ENCODE measurements at places on chromosomes 1 and 21.

- no peak for DNase-seq
Observed at GRCh38 chr1:47843059-47843458, 154.1 kb downstream of the TRABD2B start.

- no peak for DNase-seq
Observed at GRCh38 chr21:38798481-38798882, 7.2 kb upstream of the ETS2 start.

DNA sequence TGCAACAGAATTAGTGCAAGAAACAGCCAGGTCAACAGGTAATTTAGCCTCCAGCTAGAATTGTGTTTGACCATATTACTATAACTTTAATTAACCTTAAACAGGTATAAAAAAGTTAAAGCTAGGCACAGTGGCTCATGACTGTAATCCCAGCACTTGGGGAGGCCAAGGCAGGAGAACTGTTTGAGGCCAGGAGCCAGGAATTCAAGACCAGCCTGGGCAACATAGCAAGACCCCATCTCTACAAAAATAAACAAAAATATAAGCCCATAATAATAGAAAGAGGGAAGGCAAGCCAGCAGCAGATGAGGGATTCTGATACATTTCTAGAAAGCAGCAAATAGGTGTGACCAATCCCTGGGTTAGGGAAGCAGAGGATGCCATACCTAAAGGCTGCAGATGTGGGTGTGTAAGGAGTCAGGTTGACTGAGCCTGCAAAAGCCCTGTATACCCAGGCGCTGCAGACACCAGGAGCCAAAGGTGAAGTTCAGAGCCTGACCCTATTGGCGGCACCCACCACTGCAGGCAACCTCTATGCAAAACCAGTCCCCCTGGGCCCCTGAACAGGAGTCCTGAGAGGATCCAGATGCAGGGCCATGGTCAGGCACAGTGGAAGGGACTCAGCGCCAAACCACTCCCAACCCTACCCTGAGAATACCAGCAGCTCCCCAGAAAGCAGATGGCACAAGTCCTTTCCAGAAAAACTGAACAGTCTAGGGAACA, 19.3 kb upstream of the LSS start:
- no peak for DNase-seq

DNA sequence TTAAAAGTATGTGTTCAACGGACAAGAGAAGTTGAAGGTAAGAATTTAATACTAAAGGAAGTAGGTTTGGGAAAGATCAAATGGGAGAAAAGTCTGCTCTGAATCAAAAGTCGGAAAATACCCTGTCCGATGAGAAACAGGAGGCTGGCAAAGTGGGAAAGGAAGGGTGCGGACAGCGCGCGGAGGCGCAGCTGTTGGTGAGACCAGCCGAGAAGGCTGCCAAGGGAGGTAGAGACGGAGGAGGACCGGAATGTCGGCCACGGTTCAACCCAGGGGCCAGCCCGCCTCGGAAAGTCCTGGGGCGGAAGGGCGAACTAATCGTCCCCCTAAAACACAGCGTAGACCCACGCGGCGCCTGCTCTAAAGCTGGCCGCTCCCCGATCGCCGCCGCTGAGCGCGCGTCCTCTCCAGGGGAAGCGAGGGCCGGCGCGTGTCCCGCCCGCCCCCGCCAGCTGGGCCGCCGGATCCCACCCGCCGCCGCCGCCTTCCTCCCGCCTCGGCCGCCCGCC, 639 bp upstream of the SPATA1 start:
- no peak for DNase-seq

DNA sequence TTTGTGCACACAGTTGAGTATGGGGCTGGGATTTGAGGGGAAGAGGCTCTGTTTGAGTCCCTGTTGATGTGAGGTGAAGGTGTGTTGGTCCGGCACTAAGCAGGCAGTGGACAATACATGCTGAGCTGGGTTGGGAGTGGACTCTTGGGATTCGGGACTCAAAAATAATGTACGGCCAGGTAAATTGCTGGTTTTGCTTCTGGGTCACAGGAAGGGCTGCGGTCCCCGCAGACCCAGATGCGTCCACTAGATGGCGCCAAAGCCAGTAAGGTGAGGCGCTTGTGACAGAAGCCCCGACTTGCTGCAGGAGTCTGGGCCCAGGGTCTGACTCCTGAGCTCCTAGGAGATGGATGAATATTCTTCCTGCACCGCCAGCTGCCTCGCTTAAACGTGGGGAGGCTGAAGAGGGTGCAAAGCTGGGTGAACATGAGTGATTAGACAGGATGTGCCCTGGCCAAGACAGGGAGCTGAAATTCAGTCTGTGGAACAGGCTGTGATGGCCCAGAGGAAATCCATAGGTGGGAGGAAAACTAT, 61.4 kb downstream of the ACBD3 start:
- peak; percentile 78 for DNase-seq

- DNase-seq = no peak
Observed at GRCh38 chr1:21124846-21125245, 51.9 kb downstream of the EIF4G3 start.

DNA sequence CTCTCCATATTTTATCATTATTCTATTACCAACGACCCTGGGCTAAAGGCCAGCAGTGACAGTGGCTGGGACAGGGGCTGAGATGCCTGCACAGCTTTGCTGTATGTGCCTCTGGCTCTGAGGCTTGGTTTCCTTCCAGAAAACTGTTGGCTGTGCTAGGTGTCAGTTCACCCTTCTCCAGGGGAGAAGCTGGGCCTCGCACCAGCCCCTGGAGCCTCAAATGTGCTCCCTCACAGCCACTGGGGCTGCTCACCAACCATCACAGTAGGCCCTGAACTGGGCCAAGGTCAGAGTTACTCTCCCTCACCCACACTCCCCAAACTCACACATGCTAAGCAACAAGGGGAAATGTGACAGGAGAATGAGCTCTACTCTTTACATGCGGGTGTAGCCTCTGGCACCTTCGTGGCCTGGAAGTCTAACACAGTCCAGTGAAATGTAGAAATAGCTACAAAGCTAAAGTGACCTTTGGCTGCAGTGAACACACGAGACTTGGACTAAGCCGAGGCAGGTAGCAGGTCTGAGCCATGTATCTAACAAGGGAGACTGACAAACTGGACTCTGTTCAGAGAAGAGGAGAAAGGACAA, 4.7 kb upstream of the CD160 start:
- no peak for DNase-seq

GRCh38 chr1:167441222-167441621, 77.1 kb downstream of the CD247 start:
- DNase-seq = no peak

DNA sequence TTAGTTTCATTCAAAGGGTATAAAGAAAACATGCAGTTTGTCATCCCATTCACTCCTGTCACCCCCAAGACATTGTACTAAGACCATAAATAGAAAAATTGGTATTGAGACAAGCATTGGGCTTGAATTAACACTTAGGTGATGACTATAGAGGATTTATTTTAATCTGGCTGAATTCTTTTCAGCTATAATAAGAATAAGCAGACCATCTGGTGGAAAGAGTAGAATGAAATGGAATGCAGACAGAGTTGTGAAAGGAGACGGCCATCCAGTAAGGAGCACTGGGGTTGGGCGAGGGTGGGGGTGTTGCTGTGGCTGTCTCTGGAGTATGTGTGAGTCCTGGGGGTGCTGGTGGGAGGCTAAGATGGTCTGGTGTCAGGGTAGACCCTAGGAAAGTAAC, 125.0 kb upstream of the IVNS1ABP start:
- no peak for DNase-seq

DNA sequence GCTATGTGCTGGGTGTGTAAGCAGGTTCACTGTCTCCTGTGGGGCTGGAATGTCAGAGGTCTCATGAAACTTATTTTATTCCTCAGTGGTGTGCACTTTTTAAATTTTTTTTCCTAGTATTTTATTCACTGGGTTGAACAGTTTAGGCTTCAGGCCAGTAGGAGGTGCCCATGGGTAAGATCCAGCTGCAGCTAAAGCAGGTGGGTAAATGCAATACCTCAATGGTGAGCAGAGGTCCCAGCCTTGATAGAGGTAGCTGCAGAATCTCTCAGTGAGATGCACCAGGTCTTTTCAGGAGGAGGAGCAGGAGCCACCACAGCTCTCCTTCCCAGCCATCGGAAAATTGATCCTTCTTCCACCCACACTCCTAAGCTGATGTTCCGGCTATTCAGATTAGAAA, 12.6 kb upstream of the OR6N2 start:
- DNase-seq = no peak

DNA sequence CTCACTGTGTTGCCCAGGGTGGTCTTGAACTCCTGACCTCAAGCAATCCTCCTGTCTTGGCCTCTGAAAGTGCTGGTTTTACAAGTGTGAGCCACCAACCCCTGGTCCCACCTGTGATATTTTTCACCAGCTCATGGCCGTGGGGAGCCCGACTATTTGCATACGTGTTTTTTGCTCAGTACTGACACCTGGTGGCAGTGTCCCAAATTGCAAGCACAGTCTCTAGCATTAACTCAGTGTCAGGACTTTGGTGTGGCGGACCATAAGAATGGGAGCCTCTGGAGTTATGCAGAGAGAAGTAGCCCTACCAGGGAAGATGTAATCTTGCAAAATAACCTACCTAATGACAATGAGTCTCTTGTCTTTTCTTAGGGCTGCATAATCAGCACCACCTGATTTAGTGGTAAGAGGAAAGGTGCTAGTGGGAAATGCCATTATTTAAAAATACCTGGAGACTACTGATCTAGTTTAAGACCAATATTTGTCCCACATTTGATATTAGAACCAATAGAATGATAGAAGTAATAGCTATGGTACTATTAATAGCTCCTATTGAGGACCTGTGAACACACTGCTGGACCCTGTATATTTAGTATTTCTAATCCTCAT, 305.4 kb downstream of the DISC1 start:
- no peak for DNase-seq

- DNase-seq = no peak
Observed at GRCh38 chr21:15932726-15933125, 202.9 kb downstream of the USP25 start.

DNA sequence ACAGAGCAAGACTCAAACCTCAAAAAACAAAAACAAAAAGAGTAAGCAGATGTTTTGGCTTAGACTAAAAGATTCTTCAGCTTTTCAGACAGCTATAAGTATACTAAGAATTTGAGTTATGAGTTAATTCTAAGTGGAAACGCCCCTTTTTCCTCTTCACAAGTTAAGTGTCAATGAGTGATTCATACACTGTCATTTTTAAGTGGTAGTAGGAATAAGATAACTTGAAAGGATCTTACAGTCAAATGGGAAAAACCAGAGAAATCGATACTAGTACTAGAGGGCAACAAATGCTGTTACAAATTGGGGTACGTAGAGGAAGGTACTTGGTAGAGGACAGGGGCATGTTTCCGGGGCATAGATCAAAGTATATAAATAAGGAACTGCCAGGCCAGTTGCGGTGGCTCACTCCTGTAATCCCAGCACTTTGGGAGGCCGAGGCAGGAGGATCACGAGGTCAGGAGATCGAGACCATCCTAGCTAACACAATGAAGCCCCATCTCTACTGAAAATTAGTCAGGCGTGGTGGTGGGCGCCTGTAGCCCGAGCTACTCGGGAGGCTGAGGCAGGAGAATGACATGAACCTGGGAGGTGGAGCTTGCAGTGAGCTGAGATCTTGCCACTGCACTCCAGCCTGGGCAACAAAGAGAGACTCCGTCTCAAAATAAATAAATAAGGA, 7.4 kb downstream of the H3-3A start:
- DNase-seq = no peak

DNA sequence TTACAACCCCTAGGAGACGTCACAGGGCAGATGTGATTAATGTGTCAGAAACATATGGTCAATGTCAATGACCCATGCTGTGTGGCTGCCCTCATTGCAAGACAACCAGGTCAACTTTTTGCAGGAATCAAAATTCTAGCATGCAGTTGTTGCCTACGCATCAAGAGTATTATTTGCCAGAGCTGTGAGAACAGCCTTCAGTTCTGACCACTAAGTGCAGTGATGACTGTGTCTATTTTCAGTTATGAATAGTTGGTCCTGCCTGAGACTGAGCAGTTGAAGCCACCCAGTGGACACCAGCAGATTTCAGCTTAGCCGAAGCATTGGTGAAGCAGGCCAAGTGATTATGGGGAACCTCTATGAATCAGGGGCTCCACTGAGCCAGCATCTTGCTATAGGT, 47.3 kb downstream of the LYPLAL1 start:
- no peak for DNase-seq

DNA sequence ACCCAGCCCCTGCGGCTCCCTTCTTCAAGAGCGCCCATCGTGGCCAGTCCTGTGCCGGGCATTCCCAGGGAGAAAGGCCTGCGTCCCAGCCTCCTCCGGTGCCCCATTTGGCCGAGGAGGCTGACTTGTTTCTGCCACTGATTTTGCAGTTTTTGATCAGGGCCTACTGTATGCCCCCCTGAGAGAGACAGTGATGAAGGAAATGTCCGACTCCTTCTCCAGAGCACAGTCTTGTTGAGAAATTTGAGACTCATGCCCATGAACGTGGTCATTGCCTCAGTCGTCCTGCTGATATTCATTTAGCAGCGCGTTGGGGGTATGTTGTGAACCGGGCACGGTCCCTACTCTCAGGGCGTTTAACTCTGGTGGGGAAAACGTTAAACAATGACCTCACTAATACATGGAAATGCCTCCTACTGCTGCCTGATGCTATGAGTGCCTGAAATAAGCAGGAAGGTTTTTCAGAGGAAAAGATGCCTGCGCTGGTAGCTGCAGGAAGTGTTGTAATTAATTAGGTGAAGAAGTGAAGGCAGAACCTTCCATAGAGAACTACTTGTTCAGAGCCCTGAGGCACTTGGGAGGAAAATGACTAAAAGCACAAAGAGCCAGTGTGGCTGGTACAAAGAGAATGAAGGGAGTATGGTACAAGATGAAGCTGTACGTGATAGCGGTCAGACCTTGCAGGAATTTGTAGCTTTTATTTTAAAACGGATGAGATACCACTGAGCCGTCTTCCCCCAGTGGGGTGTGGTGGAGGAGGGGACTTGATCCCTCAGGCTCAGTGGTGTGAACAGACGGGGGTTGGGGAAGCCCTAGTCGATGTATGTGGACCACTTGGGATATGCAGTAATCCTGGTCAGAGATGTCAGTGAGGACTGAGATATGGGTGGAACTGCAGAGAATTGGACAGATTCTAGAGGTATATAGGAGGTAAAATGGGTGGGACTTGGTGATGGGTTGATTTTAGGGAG, 730 bp downstream of the ZCCHC17 start:
- DNase-seq = no peak

DNA sequence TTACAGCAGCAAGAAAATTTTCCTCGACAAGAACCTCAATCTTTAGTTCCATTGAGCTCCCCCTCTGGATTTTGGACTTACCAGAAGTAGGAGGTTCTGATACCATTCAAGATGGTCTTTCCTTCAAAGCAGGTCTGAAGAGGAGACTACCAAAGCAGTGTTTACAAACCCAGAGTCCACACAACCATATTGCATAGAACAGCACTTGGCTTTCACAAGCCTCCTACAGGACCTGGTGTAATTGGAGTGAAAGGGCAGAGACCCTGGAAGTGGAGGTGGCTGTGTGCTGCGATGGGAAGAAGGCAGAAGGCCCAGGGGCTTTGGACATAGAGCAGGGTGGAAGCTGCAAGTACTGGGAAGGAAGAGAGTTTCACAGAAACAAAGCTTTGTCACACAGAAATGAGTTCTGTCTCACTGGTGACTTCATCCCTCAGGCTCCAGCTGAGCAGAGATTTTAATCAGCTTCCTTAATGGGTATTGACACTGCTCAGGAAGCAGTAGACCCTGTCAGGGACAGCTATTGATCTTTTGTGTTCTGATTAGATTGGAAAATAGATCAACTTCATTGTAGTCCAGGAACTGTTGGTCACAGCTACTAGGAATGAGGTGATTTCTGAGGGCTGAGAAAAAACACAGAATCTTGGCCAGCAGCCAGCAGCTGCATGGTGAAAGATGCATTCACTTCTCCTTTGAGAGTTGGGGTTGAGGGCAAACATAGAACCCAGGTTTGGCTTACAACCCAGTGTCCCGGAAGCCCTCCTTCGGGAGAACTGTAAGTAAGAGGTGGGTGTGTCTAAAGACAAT, 124.0 kb downstream of the SYT2 start:
- no peak for DNase-seq

GRCh38 chr1:199551967-199552565, 475.4 kb upstream of the NR5A2 start:
- no peak for DNase-seq
